ENCODE measurements at places on chromosomes 2 and 18.

DNA sequence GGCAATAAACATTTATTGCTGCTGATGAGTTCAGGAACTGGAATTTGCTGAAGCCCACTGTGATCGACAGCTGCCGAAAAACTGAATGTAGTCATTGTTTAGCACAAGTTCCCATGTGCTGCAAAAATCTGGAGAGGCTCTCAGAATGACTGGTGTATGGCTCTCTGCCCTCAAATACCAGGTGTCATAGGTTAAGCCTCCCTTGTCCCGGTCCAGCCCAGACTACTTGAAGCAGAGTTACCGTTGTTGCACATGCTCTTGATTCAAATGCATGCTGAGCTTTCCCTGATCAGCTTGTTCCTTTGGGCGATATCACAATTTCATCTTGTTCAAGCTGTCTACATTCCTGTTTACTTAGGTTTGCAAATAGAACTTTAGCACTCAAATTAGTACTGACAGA lies 625.2 kb downstream of the CPS1 start:
- no peak for DNase-seq

- DNase-seq = no peak
Measured at GRCh38 chr2:182864949-182865570, 1.4 kb downstream of the FRZB start.

DNA sequence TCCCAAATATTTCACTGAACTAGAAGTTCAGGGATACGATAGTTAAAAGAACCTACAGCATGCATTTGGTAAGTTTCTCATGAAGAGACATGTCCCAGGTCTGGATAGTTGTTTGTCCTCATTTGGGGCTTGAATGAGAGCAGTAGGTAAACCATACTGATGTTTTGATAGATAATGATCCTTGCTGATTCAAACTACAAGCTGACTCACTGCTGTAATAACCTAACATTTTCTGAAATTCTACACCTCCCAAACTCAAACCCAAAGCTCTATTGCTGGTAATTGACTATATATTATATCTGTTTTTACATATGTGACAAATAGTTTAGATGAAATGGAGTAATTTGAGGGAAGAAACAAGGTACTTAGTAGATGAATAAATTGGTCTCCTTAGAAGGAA lies 154.1 kb upstream of the BOD1L2 start:
- no peak for DNase-seq

- DNase-seq = no peak
Measured at GRCh38 chr18:6056171-6056910, 161.0 kb upstream of the TMEM200C start.

GRCh38 chr2:72999729-73000725 lies 71.5 kb downstream of the SFXN5 start:
- no peak for DNase-seq

GRCh38 chr2:25323042-25323514 lies 18.6 kb downstream of the DNMT3A start:
- DNase-seq = no peak

GRCh38 chr18:75203416-75204268 lies 5.3 kb downstream of the PTGR3 start:
- DNase-seq = no peak

DNA sequence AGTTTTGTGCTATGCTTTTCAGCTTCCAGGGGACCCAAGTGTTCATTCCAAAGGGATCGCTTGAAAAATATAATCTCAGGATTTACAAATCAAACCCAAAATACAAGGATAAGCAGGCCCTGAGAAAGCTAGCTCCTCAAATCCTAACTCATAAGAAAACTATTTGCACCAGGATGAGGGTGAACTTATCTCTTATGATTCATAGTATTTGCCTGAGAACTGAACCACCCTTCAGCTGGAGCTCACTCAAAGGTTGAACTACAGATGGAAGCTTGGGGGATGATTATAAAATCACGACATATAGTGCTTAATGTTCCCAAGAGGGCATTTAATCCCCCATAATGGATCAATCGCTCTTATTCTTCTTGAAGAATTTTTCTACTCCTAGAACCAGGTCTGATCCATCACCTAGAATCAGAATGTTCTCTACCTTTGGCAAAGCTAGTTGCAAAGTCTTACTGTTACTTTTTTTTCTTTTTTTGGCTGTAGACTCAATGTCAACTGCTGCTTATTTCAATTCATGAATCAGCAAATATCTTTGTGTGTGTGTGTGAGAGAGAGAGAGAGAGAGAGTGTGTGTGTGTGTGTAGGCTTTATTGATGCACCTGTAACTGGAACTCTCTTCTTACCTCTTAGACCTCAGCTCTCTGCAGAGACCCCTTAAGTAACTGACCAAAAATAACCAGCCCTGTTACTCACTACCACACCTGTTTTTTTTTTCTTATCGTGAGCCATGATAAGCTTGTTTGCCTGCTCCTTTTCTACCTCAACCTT lies 44.8 kb downstream of the ARL4C start:
- peak; percentile 59 for DNase-seq

DNA sequence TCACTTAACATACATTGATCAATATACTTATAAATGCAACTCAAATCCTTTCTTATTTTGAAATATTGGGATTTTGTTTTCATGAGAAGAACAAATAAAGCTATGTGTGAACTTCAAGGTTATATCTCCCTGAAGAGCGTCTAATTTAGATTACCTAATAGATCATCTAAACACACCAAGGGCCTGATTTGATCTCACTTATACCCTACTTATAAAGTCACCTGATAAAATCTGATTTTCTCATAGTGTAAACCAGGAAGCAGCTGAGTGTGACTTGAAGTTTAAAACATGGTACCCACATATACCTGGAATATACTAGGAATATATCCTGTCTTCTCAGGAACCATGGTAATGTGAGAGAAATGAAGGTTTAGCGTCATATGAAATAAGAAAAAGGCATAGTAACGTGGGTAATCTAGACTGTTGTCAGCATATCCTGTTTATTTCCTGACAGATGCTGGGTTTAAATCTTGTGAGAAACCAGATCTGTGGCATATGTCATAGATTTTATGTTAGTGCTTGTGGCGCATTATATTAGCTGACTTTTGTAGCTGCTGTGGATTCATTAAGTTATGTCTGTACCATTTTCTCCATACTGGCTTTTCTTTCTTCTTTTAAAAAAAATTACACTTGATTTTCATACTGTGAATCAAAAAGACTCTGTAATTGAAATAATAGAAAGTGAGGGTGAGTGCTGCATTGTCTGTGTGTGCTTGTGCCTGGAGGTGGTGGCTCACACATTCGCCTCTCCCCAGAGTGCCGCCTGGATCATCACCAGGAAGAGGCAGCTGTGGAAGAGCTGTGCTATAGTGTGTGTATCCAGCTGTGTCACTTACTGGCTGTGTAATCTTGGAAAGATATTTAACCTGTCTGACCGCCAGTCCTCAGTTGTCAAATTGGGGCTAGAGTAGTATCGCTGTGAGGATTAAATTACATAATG lies 164.0 kb downstream of the MYO3B start:
- DNase-seq = no peak

- no peak for DNase-seq
Measured at GRCh38 chr2:175726223-175726622, 275.8 kb downstream of the LNPK start.

- no peak for DNase-seq
Measured at GRCh38 chr2:234195516-234195915, 145.0 kb downstream of the SPP2 start.

DNA sequence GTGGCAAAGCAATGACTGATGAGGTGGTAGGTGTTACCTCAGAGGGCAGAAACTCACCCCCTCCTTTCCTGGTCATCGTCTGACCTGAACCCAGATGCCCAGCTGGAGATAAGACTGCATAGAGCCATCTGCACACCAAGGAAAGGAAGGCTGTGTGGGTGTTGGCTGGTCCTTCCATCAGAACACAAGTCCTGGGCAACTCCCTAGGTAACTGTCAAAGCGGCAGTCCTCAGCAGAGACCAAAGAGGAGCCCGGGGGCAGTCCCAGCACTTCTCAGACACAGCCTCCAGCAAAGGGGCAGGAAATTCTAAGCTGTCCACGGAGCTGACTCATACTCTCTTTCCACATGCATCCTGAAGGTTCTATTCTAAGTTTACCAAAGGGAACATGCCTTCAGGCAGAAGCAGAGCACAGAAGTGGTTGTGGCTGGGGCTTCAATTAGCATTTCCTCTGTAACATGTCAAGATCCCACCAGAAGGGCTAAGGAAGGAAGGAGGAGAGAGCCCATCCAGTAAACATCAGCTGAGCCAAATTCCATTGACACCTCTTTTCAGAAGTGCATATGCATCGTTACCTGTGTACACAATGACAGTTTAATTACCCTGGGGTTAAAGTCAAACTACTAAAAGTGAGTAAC lies 54.7 kb downstream of the SPRED2 start:
- DNase-seq = no peak

DNA sequence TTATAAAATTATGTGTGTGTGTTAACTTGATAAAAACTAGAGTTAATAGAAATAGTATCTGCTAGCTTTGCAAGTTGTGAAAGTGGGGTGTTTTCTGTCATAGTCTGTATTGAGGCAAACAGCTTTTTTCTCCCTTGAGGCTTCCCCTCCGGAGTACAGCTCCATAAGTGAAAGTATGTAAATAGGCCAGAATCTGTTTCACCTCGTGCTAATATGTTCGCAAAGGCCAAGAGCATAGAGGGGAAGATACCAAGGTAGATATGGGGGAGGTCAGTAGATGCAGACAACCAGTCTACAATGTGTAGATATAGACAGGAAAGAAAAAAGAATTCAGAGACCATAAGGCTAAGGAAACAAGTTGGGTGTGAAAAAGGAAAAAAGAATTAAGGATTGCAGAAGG lies 72.9 kb downstream of the PTRHD1 start:
- no peak for DNase-seq

DNA sequence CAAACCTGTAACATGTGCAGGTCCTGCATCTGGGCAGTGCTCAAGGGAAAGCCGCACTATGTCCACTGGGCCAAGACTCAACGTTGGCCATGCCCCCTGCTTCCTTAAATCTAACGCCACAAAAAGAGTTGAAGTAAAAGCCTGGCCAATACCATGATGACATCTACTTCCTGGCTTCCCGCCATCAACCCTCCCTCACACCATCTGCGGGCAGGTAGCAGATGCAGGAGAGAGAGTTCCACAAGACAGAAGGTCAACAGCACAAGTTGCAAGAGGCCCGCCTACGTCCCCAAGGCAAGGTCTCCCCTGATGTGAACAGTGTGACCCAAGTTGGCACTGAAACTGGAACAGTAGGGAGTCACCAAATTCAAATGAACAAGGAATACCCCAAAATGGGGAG lies 48.4 kb downstream of the ABCG8 start:
- DNase-seq = no peak

GRCh38 chr2:143792602-143793001 lies 663.4 kb downstream of the ARHGAP15 start:
- DNase-seq = no peak

- no peak for DNase-seq
Measured at GRCh38 chr2:8636721-8637636, 44.9 kb upstream of the ID2 start.

GRCh38 chr18:37572736-37573135 lies 7.1 kb upstream of the CELF4 start:
- no peak for DNase-seq

GRCh38 chr2:11539317-11540147 lies 5.7 kb downstream of the GREB1 start:
- no peak for DNase-seq

GRCh38 chr2:112833976-112834375 lies 2.6 kb downstream of the IL1B start:
- no peak for DNase-seq

DNA sequence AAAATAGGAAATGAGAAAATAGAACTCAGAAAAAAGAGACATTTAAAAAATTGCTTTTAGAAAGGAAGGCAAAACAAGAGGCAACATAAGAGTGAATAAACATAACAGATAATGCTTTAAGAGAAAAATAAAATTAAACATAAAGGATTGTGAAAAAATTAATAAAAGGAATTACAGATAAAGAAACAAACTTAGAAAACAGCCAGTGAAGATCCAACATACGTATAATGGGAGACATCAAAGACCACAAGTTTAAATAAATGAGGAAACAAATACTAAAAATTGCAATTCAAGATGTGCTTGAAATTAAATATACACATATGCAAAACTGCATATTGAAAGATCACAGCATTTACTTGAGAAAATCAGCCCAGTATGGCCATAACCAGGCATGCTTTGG lies 448.9 kb downstream of the NBAS start:
- peak; percentile 7 for DNase-seq

GRCh38 chr2:30948857-30949256 lies 141.6 kb upstream of the CAPN13 start:
- DNase-seq = no peak

DNA sequence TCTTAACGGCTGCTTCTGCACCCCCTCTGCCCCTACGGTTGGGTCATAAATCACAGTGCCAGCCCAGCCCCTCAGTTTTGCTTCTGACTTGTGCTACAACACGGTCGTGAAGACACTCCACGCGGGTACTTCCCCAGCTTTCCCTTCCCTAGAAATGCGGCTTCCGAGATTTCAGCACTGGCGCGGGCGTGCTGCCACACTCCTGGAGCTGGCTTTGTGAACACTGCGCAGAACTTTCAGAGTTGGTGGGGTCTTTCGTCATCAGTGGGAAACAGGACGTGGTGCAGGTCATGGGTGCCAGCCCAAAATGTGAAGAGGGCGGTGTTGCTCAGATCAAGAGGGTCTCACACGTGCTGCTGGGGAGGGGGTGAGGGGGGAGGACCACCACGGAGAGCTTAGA lies 733.0 kb upstream of the SALL3 start:
- DNase-seq = no peak

GRCh38 chr2:48944956-48945355 lies 189.4 kb upstream of the LHCGR start:
- DNase-seq = no peak

DNA sequence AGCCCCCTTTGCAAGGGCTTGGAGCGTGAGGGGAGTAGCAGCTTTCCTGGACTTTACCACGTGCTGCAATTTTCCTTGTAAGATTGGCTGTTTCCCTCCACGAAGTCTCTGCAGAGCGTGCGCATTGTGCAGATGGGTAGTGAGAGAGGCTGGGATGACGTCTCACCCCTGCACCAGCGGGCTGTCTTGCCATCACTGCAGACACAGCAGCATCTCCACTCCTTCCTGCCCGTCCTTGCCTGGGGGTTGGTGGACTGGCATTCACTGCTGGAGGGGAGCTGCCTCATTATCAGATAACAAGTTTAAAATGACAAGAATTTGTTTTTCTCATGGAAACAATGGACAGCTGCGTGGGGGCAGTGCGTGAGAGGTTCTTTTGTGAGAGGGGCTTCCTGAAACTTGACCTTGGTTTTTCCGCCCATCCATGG lies 45.3 kb upstream of the HS6ST1 start:
- no peak for DNase-seq
